Activated CD4-positive, alpha-beta T cell treated with anti-CD3 and anti-CD28 coated beads, Interleukin-2, amount 10 ng/mL, durations not matched to agents 7 days and 5 days (primary cell): ENCODE measurements at places on chromosomes 7 and 10.

DNA sequence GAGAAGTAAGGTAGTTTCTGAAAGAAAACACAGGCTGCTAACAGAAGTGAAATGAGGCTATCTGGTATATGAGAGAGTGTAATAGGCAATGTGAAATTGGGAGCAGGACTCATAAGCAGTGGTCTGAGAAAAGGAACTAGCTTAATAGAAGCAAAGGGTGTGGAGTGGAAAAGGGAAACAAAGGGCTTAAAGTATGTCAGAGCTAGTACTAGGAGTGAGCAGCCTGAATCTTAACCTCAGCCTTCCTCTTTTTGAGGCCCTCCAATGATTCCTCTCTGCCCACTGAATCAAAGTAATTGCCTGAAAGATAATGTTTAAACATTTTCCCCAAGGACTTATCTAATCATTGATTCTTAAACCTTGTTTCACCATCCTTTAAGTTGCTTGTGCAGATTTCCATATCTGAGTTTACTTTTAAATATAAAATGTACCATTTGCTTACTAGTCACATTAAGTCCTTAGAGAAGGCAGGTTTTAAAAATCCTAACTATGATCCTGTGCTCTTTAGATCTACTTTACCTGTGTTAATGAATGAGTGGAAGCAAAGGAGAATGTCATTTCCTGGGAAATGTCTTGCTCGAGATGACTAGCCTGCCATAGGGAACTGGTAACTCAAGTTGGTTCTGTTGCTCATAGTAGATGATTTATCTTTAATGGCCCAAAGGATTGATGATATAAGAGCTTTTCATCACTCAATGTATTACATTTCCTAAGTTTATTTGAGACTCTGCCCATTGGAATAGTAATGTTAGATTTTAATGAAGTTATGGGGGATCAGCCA is 155.0 kb downstream of the SKAP2 start:
- DNase-seq: no peak

GRCh38 chr7:120873401-120873800 is 15.5 kb upstream of the TSPAN12 start:
- DNase-seq: no peak

DNA sequence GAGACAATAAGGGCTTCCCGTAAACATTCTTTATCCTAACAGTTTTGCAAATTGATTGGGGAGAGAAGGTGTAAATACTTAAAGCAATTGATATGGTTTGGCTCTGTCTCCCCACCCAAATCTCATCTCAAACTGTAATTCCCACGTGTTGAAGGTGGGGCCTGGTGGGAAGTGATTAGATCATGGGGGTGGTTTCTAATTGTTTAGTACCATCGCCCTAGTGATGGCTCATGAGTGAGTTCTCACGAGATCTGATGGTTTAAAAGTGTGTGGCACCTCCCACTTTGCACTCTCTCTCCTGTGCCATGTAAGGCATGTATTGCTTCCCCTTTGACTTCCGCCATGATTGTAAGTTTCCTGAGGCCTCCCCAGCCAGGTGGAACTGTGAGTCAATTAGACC is 22.1 kb upstream of the CAPZA2 start:
- DNase-seq: no peak

- DNase-seq: no peak
Observed at GRCh38 chr10:17779784-17780183, 27.8 kb downstream of the TMEM236 start.

DNA sequence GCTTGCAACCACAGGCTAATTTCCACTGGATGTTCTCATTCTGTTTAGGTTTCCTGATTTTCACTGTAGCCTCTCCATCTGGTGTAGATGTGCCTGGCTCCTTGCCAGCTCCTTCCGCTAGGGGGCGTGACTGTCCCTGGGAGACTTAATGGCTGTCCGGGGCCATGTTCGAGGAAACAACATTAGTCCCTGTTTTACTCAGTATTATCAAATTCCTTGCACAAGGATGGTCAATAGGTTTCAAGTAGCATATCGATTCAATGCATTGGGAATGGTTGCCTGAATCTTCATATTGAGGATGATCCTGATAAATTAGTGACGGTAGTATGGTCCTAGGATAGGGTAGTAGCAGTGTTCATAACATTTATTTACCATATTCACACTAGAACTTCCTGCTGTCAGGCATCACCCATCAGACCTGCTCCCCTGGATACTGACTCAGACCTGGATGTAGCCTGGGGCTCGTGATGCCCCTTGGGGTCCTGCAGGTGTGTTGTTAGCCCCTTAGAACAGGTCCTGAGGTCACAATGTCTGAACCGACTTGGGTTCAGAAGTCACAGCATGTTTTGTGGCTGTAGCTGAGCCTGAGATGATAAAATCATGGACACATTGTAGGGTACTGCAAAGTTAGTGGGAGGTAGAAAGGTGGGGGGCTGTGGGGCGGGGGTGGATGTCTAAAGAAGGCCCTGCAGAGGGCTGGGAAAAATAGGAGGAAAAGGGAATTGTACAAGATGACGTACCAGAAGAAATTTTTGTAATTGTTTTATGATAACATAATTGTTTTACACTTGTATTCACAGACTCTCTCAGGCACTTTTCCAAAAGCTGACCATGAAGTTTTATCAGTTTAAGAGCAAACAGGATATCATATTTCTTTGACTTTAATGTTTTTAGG is 8.9 kb upstream of the EXOC6 start:
- DNase-seq: peak; percentile 55

DNA sequence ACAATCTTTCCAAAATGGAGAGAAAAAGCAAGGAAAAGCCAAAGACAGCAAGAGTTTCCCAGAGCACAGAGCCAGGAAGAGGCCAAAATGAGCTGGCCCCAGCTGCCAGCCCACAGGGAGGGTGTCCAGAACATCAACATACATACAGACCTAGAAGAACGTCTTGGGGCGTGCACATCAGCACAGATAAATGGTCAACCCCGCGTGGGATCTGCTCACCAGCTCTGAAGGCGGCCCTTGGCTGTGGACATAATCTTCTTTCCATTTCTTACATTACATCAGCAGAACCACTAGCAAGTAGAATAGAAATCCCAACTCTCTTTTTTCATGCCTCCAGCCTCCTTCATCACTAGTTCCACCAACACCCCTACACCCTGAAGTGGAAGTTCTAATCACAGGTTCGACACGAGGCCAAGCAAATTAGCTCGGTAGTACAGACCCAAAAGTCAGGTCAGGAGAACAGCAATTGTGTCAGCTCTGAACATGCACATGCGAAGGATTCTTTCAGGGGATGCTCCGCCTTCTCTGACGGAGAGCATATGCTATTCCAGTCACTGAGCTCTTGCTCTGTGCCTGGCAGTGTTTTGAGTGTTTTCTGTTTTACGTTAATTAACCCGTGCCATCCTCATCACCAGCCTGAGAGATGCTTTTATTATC is 16.4 kb downstream of the SH3PXD2A start:
- no peak for DNase-seq

DNA sequence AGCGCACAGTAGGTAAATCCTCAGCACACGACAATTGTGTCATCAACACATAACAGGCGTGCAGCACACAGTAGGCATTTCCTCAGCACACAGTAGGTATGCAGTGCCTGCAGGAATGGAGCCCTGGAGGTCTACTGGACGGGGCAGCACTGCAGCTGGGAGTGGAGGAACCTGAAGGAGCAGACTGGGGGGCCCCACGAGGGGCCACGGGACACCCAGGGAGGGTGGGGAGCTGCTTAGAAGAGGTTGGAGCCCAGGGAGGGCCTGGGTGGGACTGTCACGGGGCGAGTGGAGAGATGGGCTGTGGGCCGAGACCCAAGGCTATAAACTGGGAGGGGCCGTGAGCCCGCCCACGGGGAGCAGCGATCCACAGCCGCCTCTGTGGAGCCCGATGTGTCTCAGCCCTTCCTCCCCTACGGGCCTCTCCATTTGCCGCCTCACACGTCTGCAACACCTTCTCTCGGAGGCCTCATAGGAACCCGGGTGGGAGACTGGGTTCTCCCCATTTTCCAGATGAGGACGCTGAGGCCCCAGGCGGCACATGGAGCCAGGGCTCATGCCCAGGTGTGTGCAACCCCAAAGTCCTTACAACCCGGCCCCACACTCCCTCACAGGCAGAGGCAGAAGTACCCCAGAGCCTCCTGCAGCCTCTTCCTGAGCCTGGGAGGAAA is 101.5 kb downstream of the MICALL2 start:
- no peak for DNase-seq

DNA sequence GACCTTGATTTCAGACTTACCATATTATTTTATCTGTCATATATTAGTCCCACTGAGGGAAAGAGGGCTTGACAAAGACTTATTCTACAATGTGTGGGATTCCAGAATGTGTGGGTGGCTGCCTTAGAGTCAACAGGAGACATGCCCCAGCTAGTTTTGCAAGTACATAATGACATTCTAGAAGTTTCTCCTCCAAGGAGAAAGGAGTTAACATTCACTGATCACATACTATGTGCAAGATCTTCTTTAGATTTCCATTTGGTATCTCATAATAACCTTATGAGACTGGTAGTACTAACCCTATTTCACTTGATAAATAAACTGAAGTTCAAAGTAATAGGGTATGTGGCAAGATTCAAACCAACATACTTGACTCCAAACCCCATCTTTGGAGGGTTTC is 25.2 kb downstream of the IRF5 start:
- DNase-seq: no peak

DNA sequence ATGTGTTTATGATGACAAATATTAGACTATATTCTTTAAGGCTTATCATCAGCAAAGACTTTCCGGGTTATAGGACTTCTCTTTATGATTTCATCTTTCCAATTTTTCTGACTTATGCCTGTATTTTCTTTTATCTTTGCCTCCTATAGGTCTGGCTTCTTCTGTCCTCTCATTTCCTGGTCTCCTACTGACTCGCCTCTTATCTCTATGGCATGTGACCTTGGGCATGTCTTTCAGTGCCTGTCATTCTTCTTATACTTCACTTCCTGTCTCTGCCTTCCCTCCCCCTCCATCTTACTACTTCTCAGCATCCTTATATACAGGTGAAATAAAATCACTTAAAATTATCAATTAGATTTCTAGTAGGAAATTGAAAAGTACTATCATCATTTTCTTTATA is 42.2 kb downstream of the PCDH15 start:
- no peak for DNase-seq

GRCh38 chr10:1872151-1872726 is 134.9 kb upstream of the ADARB2 start:
- no peak for DNase-seq

GRCh38 chr10:69649786-69650550 is 19.9 kb downstream of the FAM241B start:
- no peak for DNase-seq

GRCh38 chr10:69973678-69974077 is 79.0 kb upstream of the MACROH2A2 start:
- DNase-seq: no peak

DNA sequence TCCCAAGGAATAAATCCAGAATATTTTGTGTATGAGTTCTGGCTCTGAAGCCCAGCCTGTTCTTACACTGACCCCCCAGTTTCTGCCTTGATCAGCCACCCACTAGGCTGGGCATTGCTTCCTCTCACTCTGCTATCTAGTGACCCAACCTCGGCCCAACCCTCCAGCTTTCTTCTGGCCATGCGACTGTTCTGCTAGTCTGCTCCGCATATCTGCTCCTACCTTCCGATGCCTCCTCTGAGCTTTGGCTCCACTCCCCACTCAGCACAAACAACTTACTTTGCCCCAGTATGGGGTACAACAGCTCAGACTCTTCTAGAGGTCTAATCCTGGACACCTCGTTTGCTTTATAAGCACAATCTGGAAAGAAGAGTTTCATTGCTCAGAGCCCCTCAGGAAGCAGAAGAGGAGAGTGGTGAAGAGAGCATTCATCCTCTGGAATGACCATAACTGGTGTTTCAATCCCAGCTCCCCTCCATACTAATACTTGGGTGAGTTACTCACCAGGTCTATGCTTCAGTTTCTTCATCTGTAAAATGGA is 99.6 kb downstream of the NPSR1 start:
- DNase-seq: no peak

DNA sequence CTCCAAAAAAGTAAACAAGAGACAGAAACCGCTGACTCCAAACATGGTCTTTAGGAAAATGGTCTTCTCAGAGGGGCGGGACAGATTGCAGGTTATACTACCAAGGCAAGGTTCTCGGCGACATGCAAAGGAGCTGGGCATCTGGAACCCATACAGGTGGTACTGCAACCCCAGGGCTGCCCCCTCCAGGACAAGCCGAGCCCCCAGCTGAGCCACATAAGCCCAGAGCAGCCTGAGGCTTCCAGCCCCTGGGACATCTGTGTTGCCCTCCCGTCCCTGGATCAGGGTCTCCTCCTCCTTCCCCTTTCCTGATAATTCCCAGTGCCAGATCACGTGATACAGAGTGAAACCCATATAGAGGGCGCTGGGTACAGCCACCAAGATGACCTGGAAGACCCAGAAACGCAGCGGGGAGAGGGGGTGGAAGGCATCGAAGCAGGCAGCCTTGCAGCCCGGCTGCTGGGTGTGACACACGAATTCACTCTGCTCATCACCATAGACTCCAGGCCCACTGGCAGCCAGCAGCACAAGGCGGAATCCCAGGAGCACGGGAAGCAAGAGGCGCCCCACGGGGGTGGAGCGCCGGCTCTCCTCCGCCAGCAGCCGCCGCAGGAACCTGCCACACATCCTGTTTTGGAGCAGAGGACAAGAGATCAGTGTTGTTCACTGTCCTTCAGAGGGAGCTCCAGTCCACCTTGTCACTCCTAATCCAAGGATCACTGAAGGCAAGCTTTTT is at the start of gene GJC3:
Gene GJC3 (minus strand): TSS at position 627 of the 736 bp plus-strand sequence. CDS start 0 bp downstream, at position 627.
- peak; percentile 60 for DNase-seq

DNA sequence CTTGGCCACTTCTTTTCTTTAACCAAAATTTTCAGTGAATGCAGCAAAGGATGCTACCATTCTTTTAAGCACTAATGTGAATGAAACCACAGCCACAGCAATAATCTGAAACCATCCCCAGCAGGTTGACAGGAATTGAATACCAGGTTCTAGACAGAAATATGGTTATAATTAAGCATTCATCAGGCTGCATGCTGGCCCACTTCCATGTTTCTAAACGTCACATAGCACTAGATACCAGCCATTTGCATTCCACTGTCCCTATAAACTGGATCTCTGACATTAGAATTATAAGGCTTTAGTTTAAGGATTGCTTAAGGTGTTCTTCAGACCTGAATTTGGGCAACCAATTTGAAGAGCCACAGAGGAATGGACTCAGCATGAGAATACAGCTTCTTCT is 340.8 kb upstream of the KLF6 start:
- DNase-seq: no peak

GRCh38 chr10:63253040-63253439 is 119.9 kb downstream of the NRBF2 start:
- DNase-seq: no peak

DNA sequence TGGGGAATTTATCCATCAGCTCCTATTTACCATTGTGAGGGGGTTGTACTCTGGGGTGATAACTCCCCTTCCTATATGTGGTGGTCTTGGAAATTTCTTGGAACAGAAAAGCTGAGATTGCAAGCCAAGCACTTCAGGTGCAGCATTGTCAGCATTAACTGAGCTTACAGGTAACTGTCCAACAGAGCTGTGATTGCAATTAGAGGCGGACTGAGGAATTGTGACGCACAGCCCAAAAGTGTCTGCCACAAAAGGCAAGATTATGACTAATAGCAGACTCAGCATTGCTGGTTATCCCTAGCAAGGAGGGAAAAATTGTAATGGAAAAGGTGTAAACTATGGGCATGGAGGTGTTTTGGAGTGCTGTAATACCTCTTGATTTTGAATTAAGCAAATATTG is 126.1 kb upstream of the AGR3 start:
- no peak for DNase-seq
